ENCODE measurements at places on chromosomes 7 and 10.

DNA sequence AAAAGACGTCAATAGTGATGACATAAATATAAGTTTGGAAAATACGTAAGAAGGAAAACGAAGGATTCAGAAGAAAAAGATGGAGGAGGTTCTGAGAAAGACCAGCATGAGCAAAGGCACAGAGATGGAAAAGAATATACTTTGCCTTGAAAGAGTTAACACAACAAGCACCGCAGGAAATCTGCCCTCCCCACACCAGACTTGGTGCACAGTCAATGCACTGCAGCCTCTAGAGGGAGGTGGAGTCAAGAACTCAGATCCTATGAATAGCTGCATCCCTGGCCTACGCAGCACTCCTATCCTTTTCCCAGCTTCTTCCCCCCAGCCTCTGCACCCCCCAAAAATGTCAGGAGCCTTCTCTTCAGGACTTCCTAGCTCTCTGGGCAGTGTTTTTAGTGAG, 1370.6 kb upstream of the LRRTM3 start:
- no peak for DNase-seq
- H3K36me3 ChIP-seq, result no peaks in the 10 kb centered on the region
- no peak overlapping the region for H3K4me3 ChIP-seq
- H3K4me1 ChIP-seq, result no peaks in the 10 kb centered on the region

DNA sequence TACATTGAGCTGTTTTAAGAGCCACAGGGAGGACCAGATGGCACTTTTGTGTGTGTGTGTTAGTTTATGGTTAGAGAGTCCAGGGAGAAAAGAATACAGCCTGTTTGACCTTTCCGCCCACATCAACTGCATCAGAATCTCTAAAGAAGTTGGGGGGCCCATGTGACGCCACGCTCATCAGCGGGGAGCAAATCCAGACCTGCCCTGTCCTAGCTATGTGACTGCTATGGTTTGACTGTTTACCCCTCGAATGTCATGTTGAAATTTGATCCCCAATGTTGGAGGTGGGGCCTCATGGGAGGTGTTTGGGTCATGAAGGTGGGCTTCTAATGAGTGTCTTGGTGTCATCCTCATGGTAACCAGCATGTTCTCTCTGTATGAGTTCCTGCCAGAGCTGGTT, 128.0 kb downstream of the ADRA2A start:
- H3K27me3 ChIP-seq, result no peaks in the 10 kb centered on the region
- DNase-seq, result no peak
- no peak overlapping the region for H3K4me3 ChIP-seq
- no peaks in the 10 kb centered on the region for H3K36me3 ChIP-seq
- no peak overlapping the region for H3K27ac ChIP-seq

DNA sequence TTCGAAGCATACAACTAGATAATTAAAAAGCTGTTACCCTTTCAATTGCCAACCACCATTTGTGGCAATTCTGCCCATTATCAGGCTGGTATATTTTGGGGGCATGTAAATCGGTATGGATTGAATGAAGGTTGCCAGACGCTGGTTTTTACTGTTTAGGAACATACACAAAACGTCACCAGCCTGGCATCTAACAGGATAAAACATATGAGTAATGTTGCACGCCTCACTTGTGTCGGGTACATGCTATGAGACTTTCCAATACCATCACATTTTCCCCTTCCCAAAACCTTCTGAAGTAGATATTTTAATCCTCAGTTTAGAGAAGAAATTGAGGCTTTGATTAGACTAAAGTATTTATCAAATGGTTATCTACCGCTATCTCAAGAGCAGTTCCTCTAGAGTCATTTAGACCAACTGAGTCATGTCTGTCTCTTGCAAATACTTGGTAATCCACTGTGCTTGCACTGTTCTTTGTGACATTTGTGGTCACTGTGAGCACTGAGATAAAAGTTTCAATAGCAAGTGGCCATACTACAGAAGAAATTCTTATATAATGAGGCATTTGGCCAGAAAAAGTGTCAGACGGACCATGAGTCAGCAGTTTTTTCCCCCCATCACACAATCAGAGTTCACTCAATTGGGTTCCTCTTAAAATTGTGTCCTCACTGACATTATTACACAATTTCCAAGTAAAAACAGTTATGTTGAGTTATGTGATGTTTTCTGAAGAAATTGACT, 498.7 kb downstream of the NXPH1 start:
- no peak overlapping the region for H3K4me3 ChIP-seq
- H3K36me3 ChIP-seq, result no peaks in the 10 kb centered on the region
- DNase-seq, result no peak
- no peaks in the 10 kb centered on the region for H3K4me1 ChIP-seq

DNA sequence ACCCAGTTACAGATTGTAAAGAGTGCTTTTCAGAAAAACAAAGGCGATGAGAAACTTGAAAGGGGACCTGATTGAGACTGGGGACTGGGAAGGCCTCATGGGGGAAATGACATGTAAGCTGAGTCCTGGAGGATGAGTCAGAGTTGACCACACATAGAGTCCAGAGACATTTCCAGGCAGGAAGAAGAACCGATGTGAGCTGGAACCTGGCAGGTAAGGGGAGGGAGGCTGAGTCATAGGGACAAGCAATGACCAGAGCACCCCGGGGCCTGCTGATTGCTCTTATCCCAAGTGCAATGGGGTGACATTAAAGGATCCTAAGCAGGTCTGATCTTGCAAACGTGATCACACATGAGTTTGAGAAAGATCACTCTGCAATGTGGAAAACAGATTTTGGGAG, 11.7 kb downstream of the TLL2 start:
- no peaks in the 10 kb centered on the region for H3K4me1 ChIP-seq
- no peak overlapping the region for H3K27ac ChIP-seq
- H3K4me3 ChIP-seq, result no peak overlapping the region
- no peaks in the 10 kb centered on the region for H3K36me3 ChIP-seq

DNA sequence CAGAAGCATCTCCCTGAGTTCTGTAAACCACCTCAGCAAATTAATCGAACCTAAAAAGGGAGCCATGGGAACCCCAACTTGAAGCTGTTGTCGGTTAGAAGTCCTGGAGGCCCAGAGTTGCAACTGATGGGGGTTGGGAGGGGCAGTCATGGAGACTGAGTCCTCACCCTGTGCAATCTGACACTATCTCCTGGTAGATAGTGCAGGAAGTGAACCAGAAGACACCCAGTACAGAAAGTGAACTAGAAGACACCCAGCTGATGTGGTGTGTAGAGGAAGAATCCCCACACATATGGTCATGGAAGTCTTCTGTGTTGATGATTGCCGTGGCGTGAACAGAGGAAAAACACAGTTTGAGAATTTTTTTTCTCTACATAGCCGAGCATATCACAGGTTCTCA, 58.8 kb upstream of the SRRM3 start:
- H3K27me3 ChIP-seq, result no peaks in the 10 kb centered on the region
- no peak overlapping the region for H3K4me3 ChIP-seq
- H3K36me3 ChIP-seq, result no peaks in the 10 kb centered on the region
- no peak overlapping the region for H3K27ac ChIP-seq

DNA sequence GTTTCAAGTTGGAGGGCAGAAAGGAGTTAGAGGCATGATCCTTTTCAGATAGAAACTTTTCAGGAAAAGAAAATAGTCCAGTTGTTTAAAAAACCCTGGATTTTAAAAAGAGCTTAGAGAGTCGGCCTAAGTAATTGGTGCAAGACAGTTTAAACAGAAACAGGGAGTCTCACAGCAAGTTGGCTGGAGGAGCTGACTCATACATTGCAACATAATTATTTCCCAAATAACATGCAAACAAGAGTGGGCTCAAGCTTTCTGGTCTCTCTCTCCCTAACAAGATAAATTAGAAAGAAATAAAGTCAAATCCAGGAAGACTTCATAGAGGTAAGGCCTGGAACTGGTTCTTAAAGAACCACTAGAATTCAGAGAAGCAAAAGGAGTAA, 100.3 kb upstream of the AGBL3 start:
- H3K27me3 ChIP-seq, result peaks cover 3% of the 10 kb centered on the region
- no peak overlapping the region for H3K4me3 ChIP-seq

DNA sequence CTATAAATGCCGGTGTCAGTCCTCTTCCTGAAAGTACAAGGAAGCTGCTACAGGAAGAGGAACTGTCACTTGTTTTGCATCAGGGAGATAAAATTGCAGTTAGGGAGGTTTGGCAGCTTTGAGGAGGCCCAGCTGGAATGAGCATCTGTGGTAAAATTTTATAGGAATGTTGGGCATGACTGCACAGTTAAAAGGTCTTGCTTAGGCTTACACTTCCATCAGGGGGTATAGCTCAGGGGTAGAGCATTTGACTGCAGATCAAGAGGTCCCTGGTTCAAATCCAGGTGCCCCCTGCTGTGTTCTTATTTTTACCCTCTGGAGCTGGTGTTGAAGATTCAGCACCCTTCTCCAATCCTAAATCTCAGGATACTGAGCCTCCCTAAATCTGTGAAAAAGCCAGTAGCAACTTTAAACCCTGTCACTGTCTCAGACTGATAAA, 65.9 kb downstream of the ZNF467 start:
- DNase-seq, result no peak
- no peak overlapping the region for H3K4me3 ChIP-seq
- H3K4me1 ChIP-seq, result no peaks in the 10 kb centered on the region
- H3K27ac ChIP-seq, result no peak overlapping the region
